ENCODE measurements at places on chromosomes 7 and 10.

DNA sequence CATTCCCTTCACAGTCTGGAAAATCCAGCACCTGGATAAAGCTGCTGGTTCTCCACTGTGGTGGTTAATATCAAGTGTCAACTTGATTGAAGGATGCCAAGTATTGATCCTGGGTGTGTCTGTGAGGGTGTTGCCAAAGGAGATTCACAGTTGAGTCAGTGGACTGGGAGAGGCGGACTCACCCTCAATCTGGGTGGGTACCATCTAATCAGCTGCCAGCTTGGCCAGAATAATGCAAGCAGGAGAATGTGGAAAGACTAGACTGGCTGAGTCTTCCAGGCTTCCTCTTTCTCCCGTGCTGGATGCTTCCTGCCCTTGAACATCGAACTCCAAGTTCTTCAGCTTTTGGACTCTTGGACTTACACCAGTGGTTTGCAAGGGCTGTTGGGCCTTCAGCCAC, 48.4 kb downstream of the C10orf143 start:
- DNase-seq = no peak

DNA sequence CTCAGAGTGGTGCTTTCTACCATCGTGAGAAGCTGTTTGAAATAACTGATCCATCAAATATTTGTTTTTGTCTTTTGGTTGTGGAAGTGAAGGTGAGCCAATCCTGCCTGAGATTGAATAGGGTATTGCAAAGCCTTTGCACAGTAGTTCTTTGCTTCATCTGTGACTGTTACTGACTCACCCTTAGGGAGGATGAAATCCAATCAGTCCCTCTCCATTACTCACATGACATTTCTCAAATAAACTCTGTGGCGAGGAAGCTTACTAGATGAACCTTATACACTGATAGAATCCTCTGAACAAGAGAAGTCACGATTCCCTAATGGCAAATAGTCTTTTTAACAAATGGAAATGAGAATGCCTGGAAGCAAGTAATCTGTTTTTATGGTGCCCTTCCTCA, 31.9 kb downstream of the HEPACAM2 start:
- DNase-seq = no peak

GRCh38 chr7:114214466-114214865, 200.1 kb upstream of the FOXP2 start:
- DNase-seq = no peak

DNA sequence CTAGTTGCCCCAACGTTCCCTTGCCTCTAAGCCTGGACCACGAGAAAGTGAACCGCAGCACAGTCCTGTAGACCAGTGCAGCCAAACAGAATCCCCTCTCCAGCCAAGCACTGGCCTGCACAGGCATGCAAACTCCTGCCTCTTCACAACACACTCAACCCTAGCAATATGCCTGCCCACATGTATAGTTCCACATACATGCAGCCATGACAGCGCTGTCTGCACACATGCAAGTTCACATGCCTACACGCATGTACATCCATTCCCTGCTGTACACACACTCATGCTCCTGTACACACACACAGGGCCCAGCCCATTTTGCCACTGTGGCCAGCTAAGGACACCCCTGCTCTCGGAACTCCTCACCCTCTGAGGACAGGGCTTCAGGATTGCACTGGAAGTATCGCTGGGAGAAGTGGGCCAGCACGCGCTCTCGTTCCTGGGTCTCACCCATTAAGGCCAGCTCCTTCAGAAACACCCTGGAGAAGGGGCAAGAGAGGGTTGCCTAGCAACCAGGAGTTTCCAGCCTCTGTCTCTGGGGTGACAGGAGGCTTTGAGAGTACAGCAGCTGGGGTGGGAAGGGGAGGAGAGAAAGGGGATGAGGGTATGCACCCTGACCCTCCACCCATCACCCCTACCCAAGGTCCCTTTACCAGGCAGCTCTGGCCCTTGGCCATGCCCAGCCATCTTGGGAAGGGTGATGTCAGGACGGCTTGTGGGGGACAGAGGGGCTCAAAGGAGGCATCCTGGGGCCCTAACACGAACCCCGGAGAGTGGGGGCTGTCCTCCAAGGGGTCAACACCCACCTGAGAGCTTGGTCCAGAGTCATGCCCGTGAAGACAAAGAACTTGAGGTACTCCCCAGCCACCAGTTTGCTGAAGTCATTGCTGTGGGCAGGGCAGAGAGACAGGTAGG, 7.0 kb downstream of the PSD start:
- no peak for DNase-seq

GRCh38 chr7:84256571-84256971, 62.0 kb upstream of the SEMA3A start:
- no peak for DNase-seq

- no peak for DNase-seq
These were observed 32.7 kb upstream of the NPVF start for GRCh38 chr7:25260862-25261494.

DNA sequence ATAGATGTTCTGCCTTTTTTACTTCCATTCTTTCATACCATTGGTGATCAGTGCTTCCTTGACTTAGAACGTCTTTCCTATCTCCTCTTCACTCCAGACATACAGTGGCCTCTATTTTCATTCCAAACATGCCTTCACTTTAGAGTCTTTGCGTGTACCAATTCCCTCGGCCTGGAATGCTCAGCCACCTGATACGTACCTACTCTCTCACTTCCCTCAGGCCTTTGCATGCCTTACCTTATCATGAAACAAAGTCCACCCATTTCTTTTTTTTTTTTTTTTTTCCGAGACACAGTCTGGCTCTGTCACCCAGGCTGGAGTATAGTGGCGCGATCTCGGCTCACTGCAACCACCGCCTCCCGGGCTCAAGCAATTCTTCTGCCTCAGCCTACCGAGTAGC, 2.2 kb upstream of the CCNJ start:
- DNase-seq = no peak

DNA sequence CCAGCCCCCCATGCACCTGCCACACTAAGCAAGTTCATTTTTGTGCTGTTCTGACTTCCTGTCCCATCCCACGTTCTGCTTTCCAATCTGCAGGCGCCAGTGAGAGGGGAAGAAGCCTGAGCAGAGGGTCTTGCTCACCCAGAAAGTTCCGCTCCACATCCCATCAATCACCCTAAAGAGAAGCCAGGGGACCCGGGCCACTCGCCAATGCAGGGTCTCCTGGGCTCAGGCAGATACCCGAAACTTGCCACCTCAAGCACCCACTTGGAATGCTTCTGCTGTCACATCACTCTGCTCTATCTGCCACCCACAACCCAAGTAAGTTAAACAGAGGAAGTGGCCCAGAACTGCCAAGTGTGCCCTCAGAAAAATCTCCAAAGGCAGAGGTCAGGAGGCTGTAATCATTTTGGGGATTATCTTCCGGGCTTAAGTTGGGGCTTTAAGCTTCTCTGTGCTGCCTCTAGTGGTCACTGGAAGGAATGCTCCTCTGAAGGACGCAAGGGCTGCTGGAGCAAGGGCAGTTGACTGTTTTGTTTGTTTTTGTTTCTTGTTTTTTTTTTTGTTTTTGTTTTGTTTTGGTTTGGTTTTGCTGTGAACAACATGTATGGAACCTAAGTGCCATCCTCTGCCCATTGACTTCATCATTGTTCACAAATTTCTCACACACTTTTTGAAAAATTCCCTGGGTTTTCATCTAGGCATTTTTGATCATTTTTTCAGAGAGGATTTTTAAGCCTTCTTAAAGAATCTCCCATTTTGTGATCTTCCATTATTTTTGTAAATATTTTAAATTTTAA, 25.5 kb downstream of the PRR15 start:
- DNase-seq = no peak
